ENCODE measurements at places on chromosomes 11 and 22. TPM values are rescaled to one million over a fixed set of nuclear protein-coding genes. Genes with fewer than 3 reads are reported as not detected.

The SHANK2 gene
- total RNA-seq = 13.9 TPM

The SPTBN2 gene
- 239 TPM for total RNA-seq

The MS4A15 gene
- 0.56 TPM for total RNA-seq

The RELT gene
- total RNA-seq = 8.6 TPM

The ARHGAP8 gene
- total RNA-seq = 9.5 TPM

DNA sequence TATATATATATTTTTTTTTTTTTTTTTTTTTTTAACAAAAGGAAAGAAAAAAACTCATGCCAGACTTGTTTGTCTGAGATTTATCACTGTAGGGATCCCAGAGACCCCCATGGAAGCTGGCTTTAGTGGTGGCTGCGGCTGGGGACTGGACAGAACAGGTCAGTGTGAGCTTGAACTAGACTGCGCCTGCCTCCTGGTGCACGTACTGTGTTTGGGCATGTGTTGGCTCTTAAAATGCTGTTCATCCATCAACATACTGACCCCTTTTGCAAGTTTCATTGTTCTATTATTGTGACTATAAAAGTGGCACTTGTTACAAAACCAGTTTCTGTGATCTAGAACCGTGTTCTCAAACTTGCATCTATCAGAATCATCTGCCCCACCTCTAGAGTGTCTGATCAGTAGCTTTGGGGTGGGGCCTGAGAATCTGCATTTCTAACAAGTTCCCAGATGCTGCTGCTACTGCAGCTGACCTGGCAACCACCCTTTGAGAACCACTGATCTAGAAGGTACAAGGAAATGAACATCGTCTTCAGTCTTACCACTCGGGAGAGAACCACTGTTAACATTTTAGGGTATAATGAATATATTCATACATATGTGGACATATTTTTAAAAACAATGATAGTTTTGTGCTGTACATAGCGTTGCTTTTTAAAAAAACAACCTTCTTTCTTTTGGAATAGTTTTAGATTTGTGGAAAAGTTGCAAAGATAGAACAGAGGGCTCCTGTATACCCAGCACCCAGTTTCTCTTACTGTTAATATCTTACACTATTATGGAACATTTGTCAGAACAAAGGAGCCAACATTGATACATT, 54.0 kb downstream of the ZNRF3 start:
- H3K4me1 ChIP-seq = peaks cover 27% of the 10 kb centered on the region
- H3K36me3 ChIP-seq = no peaks in the 10 kb centered on the region
- no peaks in the 10 kb centered on the region for H3K27me3 ChIP-seq

GRCh38 chr22:29032014-29032475, 29.6 kb downstream of the C22orf31 start:
- H3K27me3 ChIP-seq = no peaks in the 10 kb centered on the region
- peaks cover 26% of the 10 kb centered on the region for H3K4me1 ChIP-seq
- H3K27ac ChIP-seq = peak overlapping the region; percentile 93
- DNase-seq = no peak

- H3K36me3 ChIP-seq = no peaks in the 10 kb centered on the region
- H3K4me1 ChIP-seq = peaks cover 21% of the 10 kb centered on the region
- peak overlapping the region; percentile 90 for H3K27ac ChIP-seq
- peak; percentile 56 for DNase-seq
- H3K27me3 ChIP-seq = no peaks in the 10 kb centered on the region
These were observed 1.6 kb downstream of the PHF21B start for GRCh38 chr22:45008186-45008681.

- no peaks in the 10 kb centered on the region for H3K36me3 ChIP-seq
- DNase-seq = no peak
- peaks cover 4% of the 10 kb centered on the region for H3K4me1 ChIP-seq
- no peak overlapping the region for H3K27ac ChIP-seq
- H3K27me3 ChIP-seq = no peaks in the 10 kb centered on the region
- no peak overlapping the region for H3K4me3 ChIP-seq
These were observed 8.3 kb upstream of the DEUP1 start for GRCh38 chr11:93322207-93322606.

GRCh38 chr11:61689164-61689496, 8.9 kb downstream of the DAGLA start:
- H3K27me3 ChIP-seq = no peaks in the 10 kb centered on the region
- no peak for DNase-seq
- H3K4me1 ChIP-seq = peaks cover 30% of the 10 kb centered on the region
- no peaks in the 10 kb centered on the region for H3K36me3 ChIP-seq
- H3K4me3 ChIP-seq = no peak overlapping the region
- peak overlapping the region; percentile 64 for H3K27ac ChIP-seq

GRCh38 chr11:132959693-132960092, 572.6 kb downstream of the OPCML start:
- H3K4me3 ChIP-seq = no peak overlapping the region
- H3K4me1 ChIP-seq = peaks cover 7% of the 10 kb centered on the region
- H3K27ac ChIP-seq = no peak overlapping the region
- no peaks in the 10 kb centered on the region for H3K27me3 ChIP-seq
- no peaks in the 10 kb centered on the region for H3K36me3 ChIP-seq

DNA sequence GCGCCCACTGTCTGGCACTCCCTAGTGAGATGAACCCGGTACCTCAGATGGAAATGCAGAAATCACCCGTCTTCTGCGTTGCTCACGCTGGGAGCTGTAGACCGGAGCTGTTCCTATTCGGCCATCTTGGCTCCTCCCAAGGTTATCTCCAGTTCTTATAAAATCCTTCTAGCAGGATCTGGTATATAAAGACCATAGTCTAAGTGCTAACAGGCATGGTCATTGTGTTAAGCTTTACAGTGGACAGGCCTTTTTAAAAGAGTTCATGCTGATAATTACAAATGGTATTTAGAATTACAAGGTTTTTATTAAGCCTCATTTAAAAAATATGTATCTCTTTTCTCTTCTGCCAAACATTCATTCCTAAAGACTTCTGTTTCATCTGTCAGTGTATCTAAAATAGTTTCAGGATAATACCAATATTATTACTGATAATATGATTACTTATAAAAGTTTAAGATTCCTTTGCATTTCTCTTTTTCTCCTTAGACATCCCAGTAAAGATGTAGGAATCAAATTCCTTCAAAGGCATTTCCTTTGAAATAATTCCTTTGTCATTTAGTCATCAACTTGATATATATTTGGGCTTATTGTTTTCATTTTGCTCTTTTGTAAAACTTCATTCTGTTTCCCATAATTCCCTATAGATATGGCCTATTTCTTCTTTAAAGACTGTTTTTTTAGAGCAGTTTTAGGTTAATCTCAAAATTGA, 20.7 kb downstream of the DDX10 start:
- DNase-seq = no peak
- H3K4me1 ChIP-seq = no peaks in the 10 kb centered on the region
- H3K27me3 ChIP-seq = no peaks in the 10 kb centered on the region

GRCh38 chr22:24180316-24181087, 785 bp upstream of the SUSD2 start:
- no peak overlapping the region for H3K27ac ChIP-seq
- DNase-seq = no peak

- H3K4me1 ChIP-seq = no peaks in the 10 kb centered on the region
- no peak for DNase-seq
- no peaks in the 10 kb centered on the region for H3K36me3 ChIP-seq
- H3K4me3 ChIP-seq = no peak overlapping the region
- no peaks in the 10 kb centered on the region for H3K27me3 ChIP-seq
These were observed 167.8 kb downstream of the C11orf91 start for GRCh38 chr11:33532720-33533385.

DNA sequence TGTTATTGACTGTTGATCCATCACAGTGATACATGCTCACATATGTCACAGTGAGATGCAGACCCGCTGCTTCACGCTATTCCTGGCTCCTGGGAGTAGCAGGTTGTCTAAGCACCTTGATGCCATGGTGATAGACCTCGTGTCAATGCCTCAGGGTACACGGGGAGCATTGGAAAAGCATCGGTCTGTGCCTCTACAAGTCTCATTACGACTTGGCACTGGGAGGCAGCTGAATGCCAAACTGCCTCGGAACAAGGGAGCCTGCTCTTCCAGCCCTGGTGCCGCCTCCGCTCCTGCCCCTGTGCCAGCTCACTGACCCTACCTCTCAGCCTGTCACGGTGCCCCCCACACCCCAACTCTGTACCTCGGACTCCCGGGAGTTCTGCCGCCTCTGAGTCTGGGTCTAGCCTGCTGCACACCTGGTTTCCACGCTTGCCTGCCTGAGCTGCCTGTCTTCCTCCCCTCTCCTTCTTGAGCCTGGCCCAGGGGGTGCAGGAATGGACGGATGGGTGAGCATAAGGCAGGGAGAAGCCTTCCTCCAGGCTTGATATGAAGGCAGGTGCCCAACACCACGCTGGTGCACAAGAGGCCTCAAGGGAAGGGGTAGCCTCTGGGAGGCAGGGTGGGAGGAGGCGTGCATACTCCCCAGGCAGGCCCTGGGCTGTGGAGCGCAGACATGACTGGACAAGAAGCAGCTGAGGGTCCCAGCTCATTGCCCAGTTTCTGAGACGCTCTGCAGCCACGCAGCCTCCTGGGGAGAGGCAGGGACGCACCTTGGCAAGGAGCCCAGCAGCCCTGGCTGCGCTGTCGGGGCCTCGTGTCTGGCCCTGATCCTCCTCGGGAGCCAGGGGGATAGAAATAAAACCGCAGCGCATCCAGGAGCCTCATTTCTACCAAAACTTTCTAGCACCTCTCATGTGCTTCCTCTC, 1.8 kb upstream of the NFAM1 start:
- H3K36me3 ChIP-seq = no peaks in the 10 kb centered on the region
- peaks cover 23% of the 10 kb centered on the region for H3K4me1 ChIP-seq
- no peak overlapping the region for H3K4me3 ChIP-seq

GRCh38 chr22:44525941-44526778, 28.1 kb upstream of the RTL6 start:
- H3K4me1 ChIP-seq = no peaks in the 10 kb centered on the region
- H3K27me3 ChIP-seq = no peaks in the 10 kb centered on the region
- H3K36me3 ChIP-seq = no peaks in the 10 kb centered on the region
- peak; percentile 4 for DNase-seq

DNA sequence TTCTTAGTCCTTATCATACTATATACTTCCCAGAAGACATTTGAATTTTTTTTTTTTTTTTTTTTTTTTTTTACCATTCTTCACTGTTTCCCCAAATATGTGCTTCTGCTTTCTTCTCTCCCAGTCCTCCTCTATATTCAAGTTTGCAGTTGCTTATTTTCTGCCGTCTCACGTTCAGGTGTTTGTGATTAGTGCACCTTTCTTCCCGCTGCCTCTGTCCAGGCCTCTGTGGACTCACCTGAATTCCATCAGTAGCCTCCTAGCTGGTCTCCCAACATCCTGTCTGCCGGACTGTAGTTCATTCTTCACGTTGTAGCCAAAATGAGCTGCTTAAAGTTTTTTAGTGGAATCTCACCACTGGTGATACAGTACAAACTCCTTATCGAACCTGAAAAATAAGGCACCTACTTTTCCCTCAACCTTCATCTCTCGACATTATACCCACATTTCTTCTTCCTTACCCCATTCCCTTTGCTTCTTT, 795 bp upstream of the MSANTD4 start:
- DNase-seq = no peak
- H3K27me3 ChIP-seq = no peaks in the 10 kb centered on the region
- peaks cover 6% of the 10 kb centered on the region for H3K4me1 ChIP-seq
- H3K27ac ChIP-seq = peak overlapping the region; percentile 78
- H3K4me3 ChIP-seq = peak overlapping the region; percentile 94
- no peaks in the 10 kb centered on the region for H3K36me3 ChIP-seq

GRCh38 chr11:3204141-3205015, 14.2 kb downstream of the MRGPRG start:
- H3K4me1 ChIP-seq = no peaks in the 10 kb centered on the region
- no peak for DNase-seq
- no peaks in the 10 kb centered on the region for H3K36me3 ChIP-seq
- H3K27me3 ChIP-seq = no peaks in the 10 kb centered on the region

- H3K4me1 ChIP-seq = no peaks in the 10 kb centered on the region
- H3K36me3 ChIP-seq = no peaks in the 10 kb centered on the region
- H3K27ac ChIP-seq = no peak overlapping the region
- H3K27me3 ChIP-seq = no peaks in the 10 kb centered on the region
These were observed 165.2 kb upstream of the PDGFD start for GRCh38 chr11:104329078-104329665.

DNA sequence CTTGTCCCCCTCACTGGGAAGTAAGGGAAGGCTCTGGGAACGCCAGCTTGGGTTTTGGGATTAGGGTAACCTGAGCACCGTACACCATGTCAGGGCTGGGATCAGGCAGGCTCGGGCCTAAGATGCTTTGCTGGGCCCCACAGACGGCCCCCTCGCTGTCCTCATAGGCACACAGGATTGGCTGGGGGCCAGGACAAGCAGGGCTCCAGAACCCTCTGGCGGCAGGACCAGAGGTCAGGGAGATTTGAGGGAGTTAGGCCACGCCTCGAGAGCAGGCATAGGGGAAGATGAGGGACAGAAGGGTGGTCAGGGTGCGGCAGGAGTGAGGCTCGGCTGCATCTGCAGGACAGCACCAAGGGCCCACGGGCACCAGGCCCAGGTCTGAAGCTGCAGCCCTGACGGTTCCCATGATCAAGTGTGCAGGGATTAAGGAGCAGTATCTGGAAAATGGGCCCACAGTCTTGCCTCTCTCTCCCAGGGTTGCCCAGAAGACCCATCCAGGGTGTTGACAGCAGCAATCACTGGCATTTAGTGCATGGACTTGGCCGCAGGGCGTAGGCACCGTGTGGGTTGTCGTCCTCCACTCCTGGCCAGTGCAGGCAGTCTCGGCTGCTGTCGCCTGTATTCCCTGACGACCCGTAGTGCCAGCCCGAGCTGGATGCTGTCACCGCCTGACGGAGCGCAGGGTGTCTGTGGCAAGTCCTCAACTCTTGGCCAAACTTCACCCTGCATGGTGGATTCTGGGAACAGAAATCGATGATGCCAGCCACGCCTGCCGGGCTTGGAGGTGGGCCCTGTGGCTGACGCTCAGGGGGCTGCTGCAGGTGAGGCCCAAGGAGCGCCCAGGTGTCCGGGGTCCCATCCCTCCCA, 15.7 kb upstream of the GNB1L start:
- no peaks in the 10 kb centered on the region for H3K36me3 ChIP-seq
- DNase-seq = no peak
- no peak overlapping the region for H3K27ac ChIP-seq
- peaks cover 13% of the 10 kb centered on the region for H3K4me1 ChIP-seq
- H3K27me3 ChIP-seq = no peaks in the 10 kb centered on the region

DNA sequence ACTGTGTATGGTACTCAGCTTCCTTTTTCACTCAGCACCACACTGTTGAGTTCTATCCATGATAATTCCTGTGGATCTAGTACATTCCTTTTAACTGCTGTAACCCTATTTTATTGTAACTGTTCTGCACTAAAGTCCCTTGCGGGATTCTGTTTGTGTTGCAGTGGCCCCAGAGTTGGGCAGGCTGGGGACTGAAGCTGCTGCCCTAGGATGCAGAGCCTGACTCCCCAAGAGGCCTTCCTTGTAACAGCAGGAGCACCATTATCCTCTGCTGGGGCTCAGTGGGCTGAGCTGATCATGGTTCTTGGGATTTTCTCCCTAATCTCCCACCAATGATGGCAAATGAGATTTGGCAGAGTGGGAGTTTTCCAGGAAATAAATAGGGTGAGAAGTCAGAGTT, 77.7 kb downstream of the CABIN1 start:
- no peak overlapping the region for H3K4me3 ChIP-seq
- no peaks in the 10 kb centered on the region for H3K4me1 ChIP-seq
- no peaks in the 10 kb centered on the region for H3K27me3 ChIP-seq
- no peak overlapping the region for H3K27ac ChIP-seq
- H3K36me3 ChIP-seq = no peaks in the 10 kb centered on the region

- no peak for DNase-seq
- no peaks in the 10 kb centered on the region for H3K27me3 ChIP-seq
- H3K27ac ChIP-seq = no peak overlapping the region
- no peaks in the 10 kb centered on the region for H3K36me3 ChIP-seq
These were observed 295.5 kb downstream of the ETS1 start for GRCh38 chr11:128291835-128292234.

- H3K4me1 ChIP-seq = no peaks in the 10 kb centered on the region
- DNase-seq = peak; percentile 65
- no peak overlapping the region for H3K27ac ChIP-seq
- H3K27me3 ChIP-seq = no peaks in the 10 kb centered on the region
These were observed 371.6 kb downstream of the CADM1 start for GRCh38 chr11:115132436-115133228.
